ENCODE measurements at places on chromosomes 6 and 20.

DNA sequence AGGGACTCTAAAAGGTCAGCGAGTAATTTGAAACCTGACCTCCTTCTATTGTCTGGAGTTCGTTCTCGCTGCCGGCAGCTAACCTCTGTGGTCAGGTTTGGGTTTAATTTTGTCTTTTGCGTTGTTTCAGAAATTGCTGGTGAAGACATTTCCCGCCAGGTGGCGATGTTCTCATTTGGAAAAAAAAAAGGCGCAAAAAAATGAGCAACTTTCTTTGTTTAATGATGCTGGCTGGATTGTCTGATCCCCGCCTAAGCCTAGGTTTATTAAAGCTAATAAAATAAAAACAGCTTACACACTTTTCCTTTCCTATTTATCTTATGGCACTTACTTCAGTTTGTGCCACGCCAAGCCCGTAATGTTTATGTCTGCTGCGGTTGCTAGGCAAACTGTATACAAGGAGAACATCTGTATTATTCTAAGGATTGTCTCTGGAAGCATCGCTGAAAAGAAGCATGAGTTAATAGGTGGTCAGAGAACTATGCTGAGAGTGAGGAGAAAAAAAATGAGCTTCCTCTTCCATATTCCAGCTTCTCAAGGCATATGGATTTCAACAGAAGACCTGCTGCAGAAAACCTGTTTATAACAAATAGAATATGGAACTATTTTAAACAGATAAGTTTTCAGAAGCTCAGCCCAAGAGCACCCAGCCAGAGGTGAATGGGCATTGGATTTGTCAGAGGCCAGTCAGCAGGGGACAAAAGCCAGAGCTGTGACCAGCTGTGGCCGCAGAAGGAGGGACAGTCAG, 205.7 kb downstream of the DOK5 start:
- no peak for DNase-seq

- no peak for DNase-seq
Measured at GRCh38 chr20:47354464-47354713, 2.1 kb downstream of the ZMYND8 start.

GRCh38 chr6:18605841-18606240, 218.7 kb downstream of the RNF144B start:
- DNase-seq = no peak

DNA sequence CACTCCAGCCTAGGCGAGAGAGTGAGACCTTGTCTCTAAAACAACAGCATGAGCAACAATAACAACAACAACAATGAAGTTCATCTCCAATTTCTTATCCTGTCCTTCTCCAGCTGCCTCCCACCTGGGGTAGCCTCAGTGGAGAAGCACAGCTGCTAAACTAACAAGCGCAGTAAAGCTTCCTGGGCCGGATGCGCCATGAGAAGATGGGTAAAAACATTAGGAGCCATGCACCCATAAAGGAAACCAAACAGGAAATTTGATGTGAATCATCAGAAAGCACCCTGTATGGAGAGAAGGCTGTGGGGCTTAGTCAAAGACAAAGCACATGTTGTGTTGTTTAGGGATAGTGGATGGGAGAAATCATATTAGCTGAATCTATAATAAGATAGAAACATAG, 61.1 kb upstream of the CCN6 start:
- no peak for DNase-seq

GRCh38 chr6:68087399-68088133, 547.5 kb upstream of the ADGRB3 start:
- DNase-seq = no peak

- DNase-seq = no peak
Measured at GRCh38 chr6:43428874-43429273, 1.5 kb downstream of the ABCC10 start.

- peak; percentile 8 for DNase-seq
Measured at GRCh38 chr20:13995086-13995665, at the start of gene MACROD2. Gene MACROD2, plus strand, starts transcription at chr20:13995516.

GRCh38 chr6:52564856-52565255, 12.0 kb downstream of the TRAM2 start:
- no peak for DNase-seq

DNA sequence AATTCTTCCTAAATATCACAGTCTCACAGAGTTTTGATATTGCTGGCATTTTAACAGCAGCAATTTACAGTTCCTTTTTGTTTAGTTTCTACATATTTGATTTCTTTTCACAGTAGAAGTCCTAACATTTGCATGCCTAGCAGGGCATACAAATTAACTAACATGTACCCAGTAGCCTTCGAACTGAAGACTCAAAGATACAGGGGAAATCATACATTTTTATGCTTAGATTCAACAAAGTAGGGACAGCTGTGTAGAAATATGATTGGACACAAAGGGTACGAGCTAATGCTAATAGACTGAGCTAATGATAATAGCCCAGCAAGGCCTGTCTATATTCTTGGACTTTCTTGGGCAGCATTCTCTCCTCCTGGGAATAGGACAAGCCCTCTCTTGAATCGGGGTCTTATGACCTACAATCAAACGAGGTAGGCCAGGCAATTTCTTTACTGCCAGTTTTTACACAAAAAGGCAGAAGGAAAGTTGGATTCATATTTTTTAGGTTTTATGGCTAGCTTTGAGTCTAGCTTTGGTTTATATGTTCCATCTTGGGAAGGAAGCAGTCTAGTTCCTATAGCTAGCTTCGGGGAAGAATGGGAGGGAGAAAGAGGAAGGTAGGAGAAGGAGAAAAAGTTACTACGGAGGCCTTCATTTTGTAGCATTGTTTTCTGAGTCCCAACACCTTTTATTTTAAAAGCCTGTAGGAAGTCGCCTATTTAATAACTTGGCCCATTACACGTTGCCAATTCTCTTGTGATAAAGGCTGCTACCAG, 115.8 kb downstream of the HFE start:
- no peak for DNase-seq

DNA sequence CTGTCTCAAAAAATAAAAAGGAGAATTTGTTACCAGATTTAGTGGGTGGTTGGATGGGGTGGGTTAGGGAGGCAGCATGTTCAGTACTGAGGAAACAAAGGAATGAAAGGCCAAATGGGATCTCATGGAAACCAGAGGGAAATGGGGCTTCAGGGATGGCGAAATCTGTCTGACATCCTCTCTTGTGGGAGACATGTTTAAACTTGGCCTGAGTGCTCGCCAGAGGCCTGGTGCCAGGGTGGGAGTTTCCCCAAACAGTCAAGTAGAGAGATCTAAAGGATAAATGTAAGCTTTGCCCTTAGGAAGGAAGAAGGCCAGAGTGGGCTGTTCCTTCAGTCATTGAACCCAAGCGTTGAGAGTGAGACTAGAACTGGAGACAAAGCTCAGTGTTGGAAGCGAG, 61.9 kb upstream of the AKIRIN2 start:
- DNase-seq = no peak

- no peak for DNase-seq
Measured at GRCh38 chr20:63740070-63740626, 572 bp downstream of the SLC2A4RG start.

DNA sequence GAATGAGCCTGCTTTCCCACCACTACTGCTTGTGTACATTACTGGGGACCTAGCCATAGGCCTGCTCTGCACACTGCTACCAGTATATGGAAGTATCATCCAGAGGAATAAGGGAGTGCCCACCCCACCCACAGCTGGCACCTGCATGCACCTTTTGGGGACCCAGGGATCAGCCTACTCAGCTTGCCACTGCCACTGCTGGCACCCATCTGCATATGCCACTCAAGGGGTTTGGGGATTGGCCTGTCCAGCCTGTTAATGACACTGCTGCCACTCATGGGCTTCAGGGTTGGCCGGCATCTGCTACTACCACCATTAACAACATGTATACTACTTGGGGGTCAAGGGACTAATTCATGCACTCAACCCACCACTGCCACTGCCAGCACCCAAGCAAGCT, 832.1 kb downstream of the PHF3 start:
- no peak for DNase-seq

DNA sequence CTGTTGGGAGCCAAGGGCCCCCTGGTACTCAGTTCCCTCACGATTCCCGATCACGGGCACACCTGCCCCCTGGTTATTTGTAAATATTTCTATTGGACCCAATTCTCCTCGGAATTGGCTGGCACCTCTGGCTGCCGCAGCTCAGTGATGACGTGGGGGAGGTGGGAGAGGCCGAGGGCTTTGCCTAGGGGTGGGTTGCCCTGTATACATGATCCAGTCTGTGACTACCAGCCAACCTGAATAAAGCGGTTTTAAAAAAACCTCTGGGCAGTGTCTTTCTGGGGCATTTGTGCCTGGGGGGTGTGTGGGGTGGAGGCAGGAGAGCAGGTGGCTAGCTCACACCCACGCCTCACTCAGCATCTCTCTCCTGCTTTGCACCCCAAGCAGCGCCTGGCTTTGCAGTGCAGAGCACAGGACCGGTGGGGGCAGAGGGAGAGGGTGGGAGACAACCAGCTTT, 42.2 kb downstream of the VSTM2L start:
- DNase-seq = no peak

GRCh38 chr6:96900873-96901272, 3.2 kb upstream of the NDUFAF4 start:
- DNase-seq = no peak

- no peak for DNase-seq
Measured at GRCh38 chr6:31055441-31055840, 45.2 kb downstream of the MUC22 start.

- DNase-seq = no peak
Measured at GRCh38 chr6:155349129-155349528, 34.8 kb upstream of the TFB1M start.

GRCh38 chr20:62902926-62903615, 23.2 kb downstream of the DIDO1 start:
- DNase-seq = no peak

GRCh38 chr6:117389227-117390057, 36.3 kb downstream of the ROS1 start:
- DNase-seq = no peak

GRCh38 chr6:21201187-21201586, 392.4 kb upstream of the SOX4 start:
- DNase-seq = no peak

GRCh38 chr6:7726416-7727085, 652 bp downstream of the BMP6 start:
- no peak for DNase-seq

DNA sequence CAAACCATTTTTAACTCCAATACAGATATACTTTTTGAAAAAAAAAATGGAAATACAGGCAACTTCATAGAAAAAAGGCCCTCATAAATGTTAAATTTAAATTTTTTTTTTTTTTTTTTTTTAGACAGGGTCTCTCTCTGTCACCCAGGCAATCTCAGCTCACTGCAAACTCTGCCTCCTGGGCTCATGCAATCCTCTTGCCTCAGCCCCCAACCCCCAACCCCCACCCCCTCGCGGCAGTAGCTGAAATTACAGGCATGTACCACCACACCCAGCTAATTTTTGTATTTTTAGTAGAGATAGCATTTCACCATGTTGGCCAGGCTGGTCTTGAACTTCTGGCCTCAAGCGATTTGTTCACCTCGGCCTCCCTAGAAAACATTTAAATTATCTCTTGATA, 12.8 kb upstream of the ULBP3 start:
- DNase-seq = no peak

GRCh38 chr20:58753267-58753921, 60.8 kb downstream of the NPEPL1 start:
- no peak for DNase-seq

DNA sequence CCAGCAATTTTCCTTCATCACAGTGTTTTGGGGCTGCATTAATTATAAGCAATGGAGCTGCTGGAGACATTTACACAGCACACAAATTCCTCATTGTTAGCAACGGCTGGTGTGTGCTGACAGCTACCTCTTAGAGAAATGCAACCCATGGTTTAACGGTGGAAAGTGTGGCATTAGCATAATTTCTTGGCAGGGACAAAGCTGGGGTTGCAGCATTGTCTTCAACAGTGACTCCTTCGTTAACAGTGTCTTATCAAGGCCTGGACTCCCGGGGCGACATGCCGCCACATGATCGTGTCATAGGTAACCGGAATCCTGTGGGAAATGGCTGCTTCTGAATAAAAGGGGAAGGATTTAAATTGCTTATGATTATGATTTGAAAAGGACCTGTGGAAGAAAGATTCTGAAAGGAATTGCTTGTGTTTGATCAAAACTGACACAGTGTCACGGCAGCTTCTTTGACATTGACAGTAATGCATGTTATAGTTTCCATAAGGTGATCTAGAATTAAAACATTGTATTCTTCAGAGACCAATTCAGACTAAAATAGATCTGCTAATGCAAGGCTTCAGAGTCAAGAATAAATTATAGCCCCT, 128.0 kb downstream of the UST start:
- DNase-seq = no peak

DNA sequence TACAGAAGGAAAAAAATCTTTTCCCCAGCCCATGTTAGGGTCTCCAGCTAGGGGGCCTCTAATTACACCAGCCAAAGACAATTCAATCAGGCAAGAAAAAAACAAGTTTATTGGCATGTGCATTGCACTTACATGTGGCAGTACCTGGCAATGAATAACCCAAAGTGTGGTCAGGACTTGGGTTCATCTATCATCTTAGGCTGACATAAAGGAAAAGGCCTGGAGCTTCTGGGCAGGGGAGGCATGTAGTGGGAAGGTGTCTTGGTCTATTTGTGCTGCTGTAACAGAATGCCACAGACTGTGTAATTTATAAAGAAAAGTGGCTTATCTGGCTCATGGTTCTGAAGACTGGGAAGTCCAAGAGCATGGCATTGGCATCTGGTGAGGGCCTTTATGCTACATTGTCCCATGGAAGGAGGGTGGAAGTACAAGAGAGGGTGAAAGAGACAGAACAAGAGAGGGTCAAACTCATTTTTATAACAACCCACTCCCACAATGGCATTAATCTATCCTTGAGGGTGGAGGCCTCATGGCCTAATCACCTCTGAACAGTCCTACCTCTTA, 4.4 kb upstream of the PYGB start:
- no peak for DNase-seq

GRCh38 chr6:166073082-166073481, 94.6 kb downstream of the TBXT start:
- DNase-seq = no peak

DNA sequence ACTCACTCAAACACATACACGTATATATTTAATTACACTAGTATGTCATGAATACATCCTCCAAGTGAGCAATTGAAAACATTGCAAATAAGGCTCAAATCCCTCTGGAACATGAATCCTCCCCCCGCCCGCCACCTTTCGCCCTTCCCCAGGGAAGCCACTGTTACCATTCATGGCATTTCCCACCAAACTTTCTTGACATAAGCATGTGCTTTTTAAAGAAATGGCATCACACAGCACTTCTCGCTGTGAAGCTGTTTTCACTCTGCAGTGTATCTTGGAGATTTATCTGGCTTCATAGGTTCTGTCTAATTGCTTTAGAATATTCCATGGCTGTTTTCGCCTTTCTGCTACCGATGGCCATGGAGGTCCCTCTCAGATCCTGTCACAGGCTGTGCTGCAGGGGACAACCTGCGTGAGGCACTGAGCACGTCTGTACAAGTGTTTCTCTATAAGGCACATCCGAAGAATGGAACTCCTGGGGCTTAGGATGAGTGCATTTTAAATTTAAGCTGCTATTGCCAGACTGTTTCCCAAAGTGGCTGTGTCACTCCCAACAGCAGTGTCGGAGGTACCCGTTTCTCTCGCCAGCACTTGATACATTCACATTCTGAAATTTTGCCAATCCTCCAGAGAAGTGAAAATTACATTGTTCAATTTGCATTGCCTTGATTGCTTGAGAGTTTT, 22.2 kb upstream of the PHACTR3 start:
- no peak for DNase-seq

GRCh38 chr6:7574500-7574899, 15.5 kb upstream of the SNRNP48 start:
- no peak for DNase-seq
